Stimulated activated CD4-positive, alpha-beta T cell treated with anti-CD3 and anti-CD28 coated beads, Interleukin-1b, Interleukin-23, amount 100 ng/mL, for 4 hours (primary cell): ENCODE measurements at places on chromosomes 12 and 14.

DNA sequence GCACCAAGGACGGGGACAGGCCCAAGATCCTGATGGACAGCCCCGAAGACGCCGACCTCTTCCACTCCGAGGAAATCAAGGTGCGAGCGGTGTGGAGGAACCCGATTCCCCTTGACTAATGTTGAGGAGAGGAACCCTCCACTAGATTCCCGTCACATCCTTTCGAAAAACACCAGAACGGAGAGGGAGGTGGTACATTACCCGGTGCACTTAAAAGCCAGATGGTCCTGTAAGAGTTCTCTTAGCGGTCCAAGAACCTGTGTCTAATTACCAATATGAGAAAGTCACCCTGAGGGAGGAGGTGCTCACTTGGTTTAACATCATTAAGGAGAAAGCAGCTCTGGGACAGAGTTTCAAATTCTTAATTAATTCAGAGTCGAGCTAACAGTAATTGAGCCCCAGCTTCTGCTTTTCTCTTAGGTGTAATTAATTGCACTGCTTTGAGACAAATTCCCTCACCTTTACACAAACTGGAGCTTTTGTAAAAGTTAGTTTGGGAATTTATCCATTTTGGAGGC is 450 bp downstream of the PRKAB1 start:
- no peak for DNase-seq

DNA sequence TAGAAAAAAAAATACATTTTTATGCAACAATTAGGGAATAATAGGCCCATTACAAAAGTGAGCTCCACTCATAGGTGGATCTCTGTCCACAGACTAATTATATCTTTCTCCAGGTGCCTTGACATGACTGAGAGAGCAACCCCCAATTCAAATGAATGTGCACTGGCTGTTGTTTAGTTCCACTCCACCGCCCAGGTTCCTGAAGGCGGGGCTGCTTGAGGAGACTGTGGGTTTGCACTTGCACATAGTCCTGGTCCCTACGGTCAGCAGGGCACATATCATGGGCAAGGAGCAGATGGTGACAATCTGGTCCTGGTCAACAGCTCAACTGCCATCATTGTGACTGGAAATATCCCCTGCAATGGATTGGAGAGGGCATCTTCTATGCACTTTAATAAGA is 195.6 kb upstream of the PWP1 start:
- DNase-seq: no peak

DNA sequence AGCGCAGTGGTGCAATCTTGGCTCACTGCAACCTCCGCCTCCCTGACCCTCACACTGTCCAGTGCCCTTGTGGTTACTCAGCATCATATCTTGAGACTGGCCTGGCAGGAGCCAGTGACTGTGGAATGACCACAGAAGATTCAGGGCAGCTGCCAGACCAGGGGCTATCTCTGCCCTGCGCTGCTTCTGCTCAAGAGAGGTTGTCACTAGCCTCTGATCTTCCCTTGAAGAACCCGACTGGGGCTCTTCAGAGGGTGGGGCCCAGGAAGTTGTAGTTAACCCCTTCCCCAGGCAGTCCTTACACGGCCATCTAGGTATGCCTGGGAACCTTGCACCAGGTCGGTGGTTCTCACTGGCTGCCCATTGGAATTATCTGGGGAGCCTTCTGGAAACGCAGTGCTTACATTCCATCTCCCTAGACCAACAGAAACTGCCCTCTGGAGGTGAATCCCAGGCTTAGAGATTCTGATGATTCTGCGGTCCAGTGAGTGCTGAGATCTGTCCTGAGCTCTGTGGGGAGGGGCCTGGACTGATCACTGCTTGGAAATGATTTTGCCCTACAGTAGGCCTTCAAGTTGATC is 41.4 kb downstream of the PLEKHG3 start:
- DNase-seq: no peak

GRCh38 chr12:40105265-40105514 is 691 bp downstream of the SLC2A13 start:
- DNase-seq: no peak

DNA sequence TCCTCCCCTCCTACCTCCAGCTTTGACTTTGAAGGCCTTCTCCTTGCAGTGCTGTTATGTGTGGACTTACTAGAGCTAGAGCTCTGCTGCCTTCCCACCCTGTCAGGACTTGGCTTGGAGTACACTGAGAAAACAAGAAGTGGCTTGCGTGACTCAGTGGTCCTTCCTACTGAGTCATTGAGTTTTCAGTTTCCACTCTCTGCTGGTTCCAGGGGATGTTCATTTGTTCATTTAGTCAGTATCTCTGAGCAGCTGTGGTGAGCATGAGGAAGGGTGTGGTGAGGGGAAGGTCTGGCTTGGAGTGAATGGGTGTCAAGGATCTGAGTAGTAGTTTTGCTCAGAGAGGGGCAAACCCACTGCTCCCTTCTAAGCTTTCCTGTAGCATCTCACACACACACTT is 17.2 kb upstream of the ELK3 start:
- peak; percentile 46 for DNase-seq

GRCh38 chr14:104895207-104895785 is 29.4 kb upstream of the PLD4 start:
- DNase-seq: no peak

- no peak for DNase-seq
Observed at GRCh38 chr12:72010356-72010755, 71.7 kb downstream of the TPH2 start.

DNA sequence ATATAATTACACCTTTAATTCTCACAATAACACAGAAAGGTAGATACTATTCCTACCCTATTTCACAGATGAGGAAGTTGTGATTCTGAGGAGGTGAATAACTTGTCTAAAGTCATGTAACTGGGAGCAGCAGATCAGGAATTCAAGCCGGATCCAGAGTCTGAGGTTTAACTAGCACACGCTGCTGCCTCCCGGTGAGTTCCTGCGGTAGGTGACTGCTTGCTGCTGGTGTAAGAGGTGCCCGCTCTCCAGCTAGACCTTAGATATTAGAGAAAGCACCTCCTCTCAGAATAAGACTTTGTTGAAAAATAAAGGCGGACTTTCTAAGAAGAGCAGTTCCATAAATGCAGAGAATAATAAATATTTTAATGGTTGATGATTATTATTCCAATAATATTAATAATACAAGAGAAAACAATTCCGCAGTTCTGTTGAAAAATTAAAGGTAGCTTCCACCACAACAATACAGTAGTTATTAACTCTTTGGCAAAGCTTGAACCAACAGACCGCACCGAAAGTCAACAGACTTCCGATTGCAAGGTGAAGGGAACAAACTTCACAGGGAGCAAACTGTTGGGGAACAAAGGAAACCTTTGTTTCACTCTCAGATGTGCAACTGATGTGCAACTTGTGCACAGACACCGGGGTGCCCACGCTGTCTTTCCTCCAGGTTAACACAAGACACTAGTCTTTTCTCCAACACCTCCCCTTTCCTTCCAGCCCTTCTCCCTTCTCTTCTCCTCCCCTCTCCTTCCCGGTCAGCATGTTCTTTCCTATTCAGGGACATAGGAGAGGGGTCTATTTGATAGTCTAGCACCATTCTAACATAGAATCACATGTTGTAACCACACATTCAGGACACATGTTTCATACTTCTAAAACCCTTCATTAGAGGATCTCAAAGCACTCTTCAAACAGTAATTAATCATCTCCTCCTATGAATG is 73.2 kb upstream of the EGLN3 start:
- no peak for DNase-seq

- DNase-seq: no peak
Observed at GRCh38 chr12:94590428-94590827, 59.9 kb downstream of the TMCC3 start.

DNA sequence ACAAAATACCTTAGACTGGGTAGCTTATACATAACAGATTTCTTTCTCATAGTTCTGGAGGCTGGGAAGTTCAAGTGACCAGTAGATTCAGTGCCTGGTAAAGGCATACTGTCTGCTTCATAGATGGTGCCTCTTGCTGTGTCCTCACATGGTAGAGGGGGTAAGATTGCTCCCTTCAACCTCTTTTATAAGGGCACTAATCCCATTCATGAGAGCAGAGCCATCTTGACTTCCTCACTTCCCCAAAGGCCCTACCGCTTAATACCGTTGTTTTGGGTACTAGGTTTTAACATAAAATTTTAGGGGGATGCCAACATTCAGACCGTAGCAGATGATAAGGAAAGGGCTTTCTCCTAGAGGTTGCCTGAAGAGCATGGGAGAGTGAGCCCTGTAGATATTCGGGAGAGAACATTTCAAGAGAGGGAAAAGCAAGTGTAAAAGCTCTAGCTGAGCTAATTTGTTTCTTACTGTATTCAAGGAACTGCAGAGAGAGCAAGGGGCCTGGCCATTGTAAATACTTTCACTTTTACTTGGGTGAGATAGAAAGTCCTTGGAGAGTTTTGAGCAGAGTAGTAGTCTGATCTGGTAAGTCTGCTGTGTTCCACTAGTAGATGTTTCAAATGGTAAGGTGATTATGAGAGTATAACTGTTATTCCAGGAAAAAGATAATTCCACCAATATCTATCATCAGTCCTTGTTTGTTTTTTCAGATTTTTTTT is 27.3 kb downstream of the FRS2 start:
- no peak for DNase-seq

DNA sequence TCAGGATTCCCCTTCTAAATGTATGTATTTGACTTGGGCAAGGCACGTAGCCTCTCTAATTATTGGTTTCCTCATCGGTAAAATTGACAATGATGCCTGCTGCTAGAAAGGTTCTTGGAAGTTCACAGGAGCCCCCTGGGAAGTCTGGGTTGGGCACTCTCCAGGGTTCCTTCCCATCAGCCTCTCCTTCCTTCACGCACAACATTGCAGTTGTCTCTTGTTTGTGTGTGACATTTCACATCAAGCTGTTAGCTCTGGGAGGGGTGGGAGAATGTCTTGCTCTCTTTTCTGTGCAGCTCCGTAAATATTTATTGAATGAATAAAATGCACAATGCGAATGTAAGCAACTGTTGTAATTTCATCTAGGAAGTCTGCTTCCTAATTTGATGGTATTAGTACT is 153.2 kb upstream of the PRICKLE1 start:
- no peak for DNase-seq

GRCh38 chr12:131253376-131254026 is 299.8 kb downstream of the ADGRD1 start:
- no peak for DNase-seq

GRCh38 chr12:102816816-102817434 is 100.1 kb downstream of the PAH start:
- no peak for DNase-seq

DNA sequence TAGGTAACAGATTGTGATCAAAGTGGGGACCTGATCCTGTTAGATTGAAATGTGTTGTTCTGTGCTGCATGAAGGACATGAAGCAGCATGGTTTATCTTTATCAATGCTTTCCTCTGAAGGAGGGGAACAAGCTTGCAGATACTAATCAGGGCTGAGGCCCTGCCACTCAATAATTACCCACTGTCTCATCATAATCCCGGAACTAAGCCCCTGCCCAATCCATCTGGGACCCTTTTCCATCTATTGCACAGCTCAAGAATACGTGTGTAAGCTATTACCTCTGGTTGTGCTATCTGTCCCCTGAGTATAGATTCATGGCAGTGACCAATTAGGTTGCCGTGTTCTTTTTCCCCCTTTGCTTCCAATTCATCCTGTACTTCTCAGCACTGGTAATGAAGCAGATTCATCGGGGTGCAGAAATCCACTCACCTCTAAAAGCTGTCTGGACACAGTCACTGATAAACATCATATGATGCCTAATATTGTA is 67.8 kb downstream of the OTX2 start:
- no peak for DNase-seq

- no peak for DNase-seq
Observed at GRCh38 chr12:22407397-22407796, 72.9 kb upstream of the ST8SIA1 start.

- DNase-seq: no peak
Observed at GRCh38 chr14:99239661-99240092, 32.3 kb downstream of the BCL11B start.

DNA sequence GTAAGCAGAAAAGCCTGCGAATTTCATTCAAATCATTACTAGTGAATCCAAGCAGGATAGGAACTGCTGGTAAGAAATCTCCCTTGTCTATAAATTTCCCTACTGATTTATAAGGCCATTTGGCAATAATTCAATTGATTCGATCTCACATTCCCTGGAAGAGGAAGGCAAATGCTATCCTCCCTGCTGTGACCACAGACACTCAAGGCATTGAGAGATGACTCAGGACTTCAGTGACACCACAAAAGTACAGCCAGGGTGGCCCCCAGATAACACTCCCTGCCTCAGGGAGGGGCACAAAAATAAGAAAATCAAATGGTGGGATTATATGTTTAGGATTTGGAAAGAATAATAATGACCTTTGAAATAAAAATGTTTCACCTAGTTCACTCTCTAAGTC is 162.7 kb downstream of the GRIP1 start:
- DNase-seq: no peak

DNA sequence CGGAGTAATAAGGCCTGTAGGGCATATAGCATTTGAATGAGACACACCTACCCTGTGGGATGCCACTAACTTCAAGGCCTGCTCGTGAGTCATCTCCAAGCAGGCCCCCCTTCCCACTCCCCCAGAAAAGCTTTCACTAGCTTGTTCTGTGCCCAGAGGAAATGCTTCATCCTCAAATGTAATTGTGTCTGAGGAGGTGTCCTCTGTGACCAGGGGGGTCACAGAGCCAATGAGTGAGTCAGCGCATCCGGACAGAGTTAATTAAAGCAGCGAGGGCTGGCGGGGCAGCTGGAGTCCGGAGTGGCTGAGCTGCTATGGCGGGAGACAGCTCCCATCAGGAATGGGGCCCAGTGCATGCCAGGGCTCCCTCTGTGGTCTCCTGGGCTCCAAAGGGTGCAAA is 27.0 kb upstream of the ESRRB start:
- no peak for DNase-seq

DNA sequence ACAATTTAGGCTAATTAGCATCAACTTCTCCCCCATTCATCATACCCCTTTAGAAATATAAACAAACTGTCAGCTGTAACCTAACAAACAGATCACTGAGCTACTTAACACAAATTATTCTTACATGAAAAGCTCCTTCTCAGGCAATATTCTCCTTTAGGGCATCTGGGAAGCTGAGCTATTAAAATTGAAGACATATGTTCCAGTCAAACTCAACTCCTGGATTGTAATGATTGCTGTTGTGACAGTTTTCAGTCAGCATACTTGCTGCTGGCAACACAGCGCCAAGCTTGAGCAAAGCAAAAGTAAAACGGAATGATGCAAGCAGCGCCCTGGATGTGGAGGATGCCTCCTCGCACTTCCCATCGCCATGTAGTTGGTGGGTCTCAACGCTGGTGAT is 82.4 kb downstream of the SLC25A21 start:
- DNase-seq: no peak

- DNase-seq: no peak
Observed at GRCh38 chr12:99444859-99445316, 202.7 kb upstream of the GARIN6 start.

DNA sequence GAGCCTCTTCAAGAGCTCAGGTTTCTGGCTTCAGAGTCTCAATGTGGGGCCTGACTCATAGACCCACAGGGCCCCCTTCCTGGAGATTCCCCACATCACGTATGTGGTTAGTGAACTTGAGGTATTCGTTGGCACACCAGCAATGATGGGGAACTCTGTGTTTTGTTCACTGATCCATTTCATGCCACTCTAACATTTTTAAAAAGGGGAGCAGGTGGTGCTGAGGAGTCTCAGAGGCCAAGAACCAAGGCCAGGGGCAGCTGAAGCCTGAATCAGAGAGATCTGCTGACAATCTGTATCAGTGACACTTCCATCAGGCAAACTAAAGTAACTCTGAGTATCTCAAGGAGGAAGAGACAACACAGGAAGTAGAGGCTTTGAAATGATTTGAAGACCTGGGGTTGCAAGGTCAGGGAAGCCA is 323.4 kb downstream of the VRK1 start:
- DNase-seq: peak; percentile 43

- DNase-seq: no peak
Observed at GRCh38 chr14:32728976-32729375, 209.7 kb upstream of the NPAS3 start.
